Hippocampal formation (tissue), 2 donors: ENCODE measurements at places on chromosomes 5 and 9.
A peak's percentile ranks its signal among the peaks of the same experiment; 100 is the strongest.

GRCh38 chr5:42396111-42396510 lies 27.1 kb upstream of the GHR start:
- DNase-seq, result no peak

GRCh38 chr5:4027088-4027734 lies 431.6 kb downstream of the IRX1 start:
- DNase-seq, result no peak

DNA sequence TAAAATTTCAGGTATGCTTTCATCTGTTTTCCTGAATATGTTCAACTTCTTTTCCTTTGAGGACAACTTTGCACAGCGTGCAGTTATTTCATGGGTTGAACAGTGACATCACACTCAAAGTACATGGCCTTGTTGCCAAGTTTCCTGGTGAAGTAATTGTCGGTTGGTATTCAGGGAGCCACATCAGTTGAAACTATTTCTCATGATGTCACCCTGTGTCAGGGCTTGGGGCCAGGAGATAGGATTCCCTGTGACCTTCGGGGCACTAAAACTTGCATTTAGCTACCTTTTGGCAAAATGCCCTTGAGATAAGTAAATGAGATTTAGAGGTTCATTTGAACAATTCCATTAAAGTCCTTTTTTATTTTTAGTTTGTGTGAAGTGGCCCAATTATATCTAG lies 383.9 kb downstream of the SH3GL2 start:
- DNase-seq, result no peak

- DNase-seq, result no peak
Measured at GRCh38 chr5:135628771-135629563, 50.2 kb upstream of the CXCL14 start.

- peak; percentile 31 for DNase-seq
Measured at GRCh38 chr9:85524531-85524930, 217.2 kb downstream of the AGTPBP1 start.

DNA sequence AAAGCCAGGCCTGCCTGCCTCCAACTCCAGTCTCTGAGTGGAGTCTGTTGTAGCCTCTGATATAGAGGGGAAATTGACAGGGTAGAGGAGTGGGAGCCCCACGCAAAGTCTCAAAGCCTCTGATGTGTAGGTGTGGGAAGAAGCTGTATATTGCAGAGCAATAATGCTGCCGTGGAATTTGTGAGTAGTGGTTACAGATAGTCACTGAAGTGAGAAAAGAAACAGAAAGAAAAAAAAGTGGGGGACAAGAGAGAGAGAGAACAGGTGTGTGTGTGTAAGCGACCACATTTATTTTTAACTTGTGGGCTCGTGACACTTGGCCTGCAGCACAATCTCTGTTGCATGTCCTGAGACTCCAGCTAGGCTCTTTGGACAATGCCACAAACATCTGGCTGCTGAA lies 227.8 kb downstream of the NSG2 start:
- no peak for DNase-seq

DNA sequence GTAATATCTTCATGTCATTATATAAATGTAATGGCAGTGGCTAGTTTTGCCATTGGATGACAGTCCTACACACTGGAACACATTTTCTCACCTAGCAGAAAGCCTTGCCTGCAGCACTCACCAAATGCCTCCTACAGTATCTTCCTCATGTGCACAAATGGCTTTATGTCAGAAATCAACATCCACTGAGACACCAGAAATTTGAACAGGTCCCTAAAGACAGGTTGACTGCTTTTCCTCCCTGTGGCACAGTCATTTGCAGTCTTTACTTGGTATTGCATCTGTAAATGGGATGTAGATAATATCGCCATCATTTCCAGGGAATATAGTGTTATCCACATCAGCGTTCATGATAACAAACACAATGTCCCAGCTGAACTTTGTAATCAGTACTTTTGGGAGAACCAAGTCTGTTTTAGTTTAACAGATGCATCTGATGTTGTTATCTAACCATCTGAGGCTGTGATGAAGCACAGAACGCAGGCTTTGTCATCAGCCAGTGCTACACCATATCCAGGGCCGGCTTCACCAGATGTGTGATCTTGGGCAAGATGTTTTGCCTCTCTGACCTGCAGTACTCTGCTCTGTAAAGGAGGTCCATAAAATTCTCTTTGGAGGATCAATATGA lies 83.9 kb upstream of the TAS2R1 start:
- DNase-seq, result no peak

DNA sequence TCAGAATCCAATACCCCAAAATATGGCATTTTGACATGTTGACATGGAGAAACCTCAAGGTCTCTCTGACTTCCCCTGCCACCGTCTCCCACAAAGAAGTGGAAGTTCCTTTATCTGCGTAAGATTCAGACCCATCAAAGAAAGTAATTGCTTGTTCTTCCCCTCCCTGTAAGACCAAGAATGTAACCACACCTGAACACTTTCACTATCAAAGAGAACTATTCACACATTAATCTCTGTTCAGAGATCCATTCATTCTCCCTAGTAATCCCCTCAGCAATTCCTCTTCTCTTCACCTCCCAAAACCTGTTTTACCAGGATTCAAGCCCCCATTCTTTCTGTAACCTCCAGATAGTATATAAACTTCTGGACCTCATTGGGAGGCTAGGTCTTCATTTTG lies 4.1 kb upstream of the SLC1A1 start:
- DNase-seq, result no peak

DNA sequence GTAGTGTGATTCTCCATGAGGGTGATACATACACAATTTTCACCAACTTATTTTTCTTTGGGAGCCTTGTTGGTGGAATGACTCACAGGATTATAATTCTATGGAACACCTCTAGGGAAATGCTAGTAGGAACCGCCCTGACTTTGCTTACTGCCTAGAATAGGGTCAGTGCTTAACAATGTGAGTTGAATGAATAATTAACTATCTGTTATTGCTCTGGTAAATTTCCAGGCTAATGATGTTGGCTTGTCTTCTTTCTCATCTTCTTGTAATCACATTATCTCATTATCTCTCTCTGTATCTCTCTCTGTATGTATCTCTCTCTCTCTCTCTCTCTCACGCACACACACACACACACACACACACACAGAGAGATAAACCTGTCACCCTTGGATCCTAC lies 291.1 kb downstream of the TRIM32 start:
- no peak for DNase-seq

DNA sequence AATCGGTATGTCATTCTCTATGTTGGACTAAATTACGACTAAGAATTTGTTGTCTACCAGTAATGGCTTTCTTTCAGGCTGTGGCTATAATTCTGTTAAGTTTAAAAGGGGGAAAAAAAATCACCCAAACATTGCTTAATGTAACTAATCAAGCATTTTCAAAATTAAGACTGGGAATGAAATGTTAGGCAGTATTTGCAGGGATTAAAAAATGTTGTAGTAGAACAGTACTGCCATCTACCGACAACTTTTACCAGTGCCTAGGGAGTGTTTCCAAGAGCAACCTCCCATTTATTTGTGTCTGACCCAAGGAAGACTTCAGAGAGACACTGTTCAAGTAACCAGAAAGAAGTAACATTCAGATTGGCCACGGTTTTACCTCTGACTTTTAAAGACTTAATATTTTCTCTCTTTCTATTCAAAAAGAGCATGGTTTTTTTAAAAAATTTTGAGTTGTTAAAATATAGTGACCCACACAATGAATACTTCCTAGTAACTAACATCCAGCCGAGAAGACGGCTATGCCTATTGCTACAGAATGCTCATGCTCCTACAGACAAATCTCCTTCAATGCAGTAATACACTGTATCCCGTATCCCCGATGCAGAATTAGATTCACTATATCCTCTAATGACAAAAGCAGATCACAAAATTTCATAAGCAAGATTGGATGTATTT lies 92.4 kb downstream of the ARL15 start:
- DNase-seq, result peak; percentile 80

DNA sequence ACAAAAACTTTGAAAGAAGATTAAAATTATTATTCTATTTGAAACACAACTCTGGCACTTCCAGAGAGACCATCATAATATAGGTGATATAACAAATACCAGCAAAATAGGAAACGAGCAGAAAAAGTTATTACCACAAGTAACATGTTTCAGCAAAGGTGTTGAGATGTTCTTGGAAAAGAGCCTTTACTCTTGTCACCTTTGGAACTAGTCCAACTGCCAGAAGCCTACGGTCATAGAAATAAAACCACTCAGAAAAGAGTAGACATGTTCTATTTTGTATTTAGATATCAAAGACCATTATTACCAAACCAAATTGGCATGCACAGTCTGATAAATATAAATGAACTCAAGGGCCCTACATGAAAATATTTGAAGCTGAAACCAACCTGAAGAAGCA lies 145.0 kb upstream of the DMAC1 start:
- no peak for DNase-seq

DNA sequence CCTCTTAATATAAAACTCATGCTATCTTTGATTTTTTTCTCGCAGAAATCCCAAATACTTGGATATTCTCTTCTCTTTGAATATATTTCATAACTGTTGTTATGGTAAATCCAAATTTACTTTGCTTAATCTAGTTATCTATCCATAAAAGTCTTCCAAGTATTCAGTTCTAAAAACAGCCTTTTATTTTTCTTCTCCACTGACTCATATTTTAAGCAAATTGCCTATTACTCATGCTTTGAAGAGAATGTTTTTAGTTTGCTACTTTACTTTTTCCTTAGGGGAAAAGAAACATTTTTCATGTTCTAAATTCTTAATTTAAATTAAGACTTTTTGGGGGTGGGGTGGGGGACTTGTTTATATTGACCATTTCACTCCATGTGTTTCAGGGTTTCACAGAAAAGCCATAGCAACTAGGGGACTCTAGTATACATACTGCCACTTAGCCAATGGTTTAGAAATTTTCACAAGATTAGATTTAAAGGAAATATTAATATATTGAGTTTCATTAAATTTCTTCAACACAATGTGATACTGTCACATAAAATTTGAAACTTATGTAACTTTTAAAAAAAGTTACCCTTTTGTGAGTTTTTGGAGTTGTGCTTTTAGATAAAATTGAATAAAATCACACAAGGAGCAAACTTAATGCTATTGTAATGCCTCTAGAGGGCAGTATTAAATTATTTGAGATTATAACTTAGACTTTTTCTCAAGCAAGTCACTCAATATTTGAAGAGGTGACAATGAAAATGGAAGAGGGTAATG lies 545.8 kb upstream of the ARRDC3 start:
- DNase-seq, result no peak
